Stimulated activated CD8-positive, alpha-beta memory T cell treated with anti-CD3 and anti-CD28 coated beads, Interleukin-7, amount 100 ng/mL, for 4 hours (primary cell): ENCODE measurements at places on chromosomes 7 and 10.

GRCh38 chr7:148356303-148356702, 234.3 kb upstream of the C7orf33 start:
- no peak for DNase-seq

DNA sequence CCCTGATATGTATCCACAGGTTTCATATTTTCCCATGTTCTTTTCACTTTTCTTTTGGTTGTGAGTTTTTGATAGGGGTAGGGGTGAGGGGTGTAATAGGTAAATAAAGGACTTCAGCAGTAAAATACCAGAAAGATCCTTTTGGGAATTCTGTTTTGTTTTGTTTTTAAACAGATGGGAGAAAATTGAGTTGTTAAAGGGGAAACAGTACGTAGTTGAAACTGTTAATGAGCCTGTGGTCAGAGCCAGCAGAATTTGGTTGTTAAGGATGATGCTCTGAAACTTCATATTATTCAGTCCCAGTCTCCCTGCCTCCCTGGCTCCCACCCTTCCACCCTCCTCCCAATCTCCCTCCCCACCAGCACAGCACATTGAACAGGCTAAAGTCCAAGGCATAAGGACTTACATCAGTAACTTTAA, 195.9 kb downstream of the CREB5 start:
- DNase-seq: no peak

GRCh38 chr7:71694665-71695064, 562.7 kb downstream of the GALNT17 start:
- no peak for DNase-seq

GRCh38 chr10:70958396-70958795, 70.0 kb upstream of the PCBD1 start:
- DNase-seq: no peak

GRCh38 chr7:21547501-21547900, 4.7 kb downstream of the DNAH11 start:
- DNase-seq: no peak

DNA sequence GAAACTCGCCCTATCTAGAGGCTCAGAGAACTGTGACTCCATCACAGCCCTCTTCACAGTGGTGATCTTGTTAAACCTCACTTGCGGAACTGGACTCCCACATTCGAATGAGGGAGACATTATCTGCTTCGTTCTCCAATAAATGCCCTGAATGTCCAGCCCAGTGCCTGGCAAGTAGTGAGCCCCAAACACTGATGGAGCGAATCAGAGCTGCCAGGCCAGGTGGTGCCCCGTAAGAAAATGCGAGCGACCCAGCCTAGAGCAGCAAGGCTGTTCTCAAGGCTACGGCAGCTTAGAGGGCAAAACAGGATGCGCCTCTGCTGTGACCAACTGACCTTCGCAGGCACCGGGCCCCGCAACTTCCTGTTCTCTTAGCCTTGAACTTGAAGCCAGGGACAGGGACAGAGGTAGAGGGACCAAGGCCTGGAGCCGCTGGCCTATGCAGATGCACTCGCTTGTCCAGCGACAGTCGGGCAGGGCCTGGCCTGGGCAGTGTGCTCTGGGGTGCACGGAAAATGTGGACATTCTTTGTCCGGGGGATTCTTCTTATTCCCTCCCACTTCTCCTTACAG, 217.6 kb downstream of the TCERG1L start:
- no peak for DNase-seq

DNA sequence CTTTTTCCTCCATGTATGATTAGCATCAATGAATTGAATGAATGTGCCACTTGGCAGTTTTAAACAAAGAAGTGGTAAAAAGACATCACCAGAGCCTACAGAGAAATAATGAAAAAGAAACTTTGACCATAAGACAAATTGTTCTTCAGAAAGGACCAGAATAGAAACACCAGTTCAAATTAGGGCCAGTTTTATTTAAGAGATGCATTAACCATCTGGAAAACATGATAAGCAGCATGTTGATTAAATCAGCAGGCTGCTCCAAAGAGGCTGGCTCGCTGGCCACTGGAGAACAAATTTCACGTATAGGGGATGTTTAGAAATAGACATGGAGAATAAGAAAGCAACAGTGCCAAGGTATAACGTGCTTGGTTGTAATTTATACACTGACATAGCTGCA, 242.3 kb upstream of the AOAH start:
- DNase-seq: no peak

GRCh38 chr10:52645187-52645758, 127.3 kb downstream of the MBL2 start:
- DNase-seq: no peak

DNA sequence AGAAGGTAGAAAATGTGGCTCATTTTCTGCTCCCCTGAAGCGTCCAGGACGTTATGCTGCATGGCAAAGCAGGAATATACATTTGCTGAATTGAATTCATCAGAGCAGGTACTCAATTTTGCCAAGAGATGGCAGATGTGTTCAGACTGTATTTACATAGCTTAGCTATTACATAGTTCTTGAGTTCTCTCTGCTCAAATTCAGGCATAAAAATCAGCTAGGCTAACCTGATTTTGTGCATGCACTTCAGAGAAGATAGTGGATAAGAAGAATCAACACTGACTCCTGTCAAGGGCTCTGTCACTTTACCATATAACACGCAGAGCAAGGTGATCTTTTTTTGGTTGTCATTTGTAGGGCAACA, 209.2 kb upstream of the FAM3C start:
- no peak for DNase-seq

- DNase-seq: no peak
These were observed 184.0 kb upstream of the RNF32 start for GRCh38 chr7:156456503-156457115.

DNA sequence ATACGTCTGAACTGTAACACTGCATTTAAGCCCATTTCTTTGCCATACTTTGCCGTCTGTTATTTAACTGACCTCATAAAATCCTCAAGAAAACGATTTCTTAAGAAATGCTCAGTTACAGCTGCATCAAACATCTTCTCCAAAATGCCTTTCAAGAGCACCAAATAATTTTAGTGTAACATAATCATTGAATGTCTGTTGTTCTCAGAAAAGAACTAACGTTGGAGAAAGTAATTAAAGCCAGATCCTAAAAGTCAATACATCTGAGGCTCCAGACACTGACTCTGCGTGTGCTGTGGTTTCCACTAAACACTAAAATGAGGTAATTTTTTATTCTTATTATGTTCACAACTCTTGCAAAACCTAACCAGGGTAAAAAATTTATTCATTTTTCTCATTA, 63.7 kb upstream of the LRRC17 start:
- no peak for DNase-seq

DNA sequence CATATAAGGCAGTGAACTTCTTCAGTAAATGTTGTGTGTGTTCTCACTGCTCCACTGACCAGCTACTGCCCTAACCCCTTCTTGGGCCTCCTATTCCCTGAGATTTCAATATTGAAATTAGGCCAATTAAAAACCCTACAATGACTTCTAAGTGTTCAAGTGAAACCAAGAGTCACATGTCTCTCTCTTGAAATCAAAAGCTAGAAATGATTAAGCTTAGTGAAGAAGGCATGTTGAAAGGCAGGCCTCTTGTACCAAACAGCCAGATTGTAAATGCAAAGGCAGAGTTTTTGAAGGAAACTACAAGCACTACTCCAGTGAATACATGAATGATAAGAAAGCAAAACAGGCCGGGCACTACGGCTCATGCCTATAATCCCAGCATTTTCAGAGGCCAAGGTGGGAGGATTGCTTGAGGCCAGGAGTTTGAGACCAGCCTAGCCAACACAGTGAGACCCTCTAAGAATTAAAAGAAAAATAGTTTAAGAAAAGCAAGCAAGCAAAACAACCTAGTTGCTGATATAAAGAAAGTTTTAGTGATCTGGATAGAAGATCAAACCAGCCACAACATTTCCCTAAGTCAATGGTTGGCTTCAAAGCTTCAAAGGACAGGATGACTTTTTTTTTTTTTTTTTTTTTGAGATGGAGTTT, 22.3 kb downstream of the BRAF start:
- no peak for DNase-seq

- DNase-seq: no peak
These were observed 55.1 kb downstream of the VCL start for GRCh38 chr10:74052994-74053393.

DNA sequence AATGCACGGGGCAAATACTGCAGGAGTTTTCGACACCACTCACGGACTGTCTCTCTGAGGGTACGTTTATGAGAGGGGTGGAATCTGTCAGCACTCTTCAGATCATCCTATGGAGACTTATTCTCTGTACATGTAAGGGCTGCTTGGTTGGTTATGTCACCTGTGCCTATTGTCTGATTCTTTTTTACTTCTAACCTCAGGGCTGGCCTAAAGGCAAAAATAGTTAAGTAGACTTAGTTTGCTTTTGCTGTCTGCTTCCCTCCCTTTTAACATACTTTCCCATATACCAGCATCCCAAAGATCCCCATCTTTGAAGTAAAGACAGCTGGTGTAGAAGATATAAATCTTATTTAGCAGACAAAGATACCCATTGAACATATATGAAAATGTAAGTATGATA, 105.9 kb downstream of the PRKG1 start:
- no peak for DNase-seq

DNA sequence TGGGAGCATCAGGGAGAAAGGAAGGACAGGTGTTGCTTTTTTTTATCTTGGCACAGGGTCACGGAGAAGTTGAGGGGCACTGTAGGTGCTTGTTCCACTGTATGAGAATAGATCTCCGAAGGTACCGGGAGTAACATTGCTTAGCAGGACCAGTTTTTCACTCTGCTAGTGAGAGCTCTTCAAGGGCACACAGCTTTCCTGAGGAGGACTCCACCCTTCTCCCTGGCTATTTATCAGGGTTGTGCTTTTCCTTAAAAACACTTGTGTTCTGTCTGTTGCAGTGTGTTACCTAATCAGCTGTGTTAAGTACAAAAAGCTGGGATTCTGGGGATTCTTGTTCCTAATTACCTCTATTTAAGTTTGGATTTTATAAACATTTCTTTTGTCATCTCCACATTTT, 160.5 kb downstream of the SND1 start:
- no peak for DNase-seq

DNA sequence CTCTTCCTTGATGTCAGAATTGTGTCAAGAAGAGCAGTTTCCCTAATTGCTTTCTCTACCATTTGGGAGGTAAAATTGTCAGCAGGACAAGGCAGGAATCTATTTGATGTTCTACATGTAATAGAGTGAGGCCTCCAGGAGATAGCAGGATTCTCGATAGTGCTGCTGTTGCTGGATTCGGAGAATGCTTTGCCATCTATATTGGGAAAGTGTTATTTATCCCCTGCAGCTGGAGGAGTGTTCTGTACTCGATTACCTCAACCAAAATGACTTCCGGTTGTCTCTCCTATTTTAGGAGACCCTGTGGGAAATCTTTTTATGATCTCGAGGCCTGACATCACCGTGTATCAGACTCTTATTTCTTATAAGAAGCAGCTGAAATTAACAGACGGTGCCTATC, 217.1 kb downstream of the TMEM178B start:
- no peak for DNase-seq

DNA sequence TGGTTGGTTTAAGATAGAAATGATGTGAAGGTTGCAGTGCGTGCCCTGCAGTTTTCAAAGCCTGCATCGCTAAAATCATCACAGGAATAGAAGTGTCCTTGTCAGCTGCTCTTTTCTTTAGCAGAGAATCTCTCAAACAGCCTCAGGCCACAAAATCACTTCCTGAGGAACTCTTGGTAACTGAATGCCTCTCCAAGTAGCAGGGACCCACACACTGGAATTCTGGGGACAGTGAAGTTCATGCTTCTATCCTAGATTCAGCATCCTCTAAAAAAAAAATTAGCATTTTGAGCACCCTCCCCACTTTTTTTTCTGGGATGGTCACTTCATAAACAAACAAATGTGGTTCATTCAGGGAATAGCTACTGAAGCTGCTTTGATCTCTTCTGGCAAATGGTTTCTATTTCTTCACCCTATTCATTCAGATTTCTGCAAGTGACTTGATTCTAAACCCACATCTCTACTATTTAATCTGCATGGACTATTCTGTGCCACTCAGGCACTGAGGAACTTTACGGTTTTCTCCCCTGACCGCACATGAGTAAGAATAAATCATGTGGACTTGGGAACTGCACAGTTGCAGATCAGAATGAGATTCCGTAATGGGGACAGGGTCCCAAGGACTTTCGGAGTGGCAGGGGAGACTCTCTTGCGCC, 306.9 kb downstream of the FRMD4A start:
- no peak for DNase-seq

DNA sequence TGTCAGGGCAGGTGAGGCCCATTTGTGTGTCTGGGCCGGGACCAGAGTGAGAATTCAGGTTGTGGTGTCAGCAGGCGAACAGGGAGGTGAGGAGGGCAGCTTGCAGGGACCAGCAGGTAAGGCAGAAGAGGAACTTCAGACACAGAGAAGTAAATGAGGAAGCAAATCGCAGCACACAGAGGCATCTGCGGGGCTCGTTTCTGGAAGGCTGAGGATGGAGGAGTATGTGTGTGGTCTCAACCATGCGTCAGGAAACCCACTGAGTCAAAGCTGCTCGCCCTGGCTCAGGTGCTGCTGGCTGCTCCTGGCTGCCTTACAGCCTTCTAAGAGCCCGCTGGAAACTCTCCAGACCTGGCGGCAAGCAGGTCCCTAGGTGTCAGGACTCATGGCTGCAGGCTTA, 26.9 kb upstream of the PITRM1 start:
- DNase-seq: no peak

DNA sequence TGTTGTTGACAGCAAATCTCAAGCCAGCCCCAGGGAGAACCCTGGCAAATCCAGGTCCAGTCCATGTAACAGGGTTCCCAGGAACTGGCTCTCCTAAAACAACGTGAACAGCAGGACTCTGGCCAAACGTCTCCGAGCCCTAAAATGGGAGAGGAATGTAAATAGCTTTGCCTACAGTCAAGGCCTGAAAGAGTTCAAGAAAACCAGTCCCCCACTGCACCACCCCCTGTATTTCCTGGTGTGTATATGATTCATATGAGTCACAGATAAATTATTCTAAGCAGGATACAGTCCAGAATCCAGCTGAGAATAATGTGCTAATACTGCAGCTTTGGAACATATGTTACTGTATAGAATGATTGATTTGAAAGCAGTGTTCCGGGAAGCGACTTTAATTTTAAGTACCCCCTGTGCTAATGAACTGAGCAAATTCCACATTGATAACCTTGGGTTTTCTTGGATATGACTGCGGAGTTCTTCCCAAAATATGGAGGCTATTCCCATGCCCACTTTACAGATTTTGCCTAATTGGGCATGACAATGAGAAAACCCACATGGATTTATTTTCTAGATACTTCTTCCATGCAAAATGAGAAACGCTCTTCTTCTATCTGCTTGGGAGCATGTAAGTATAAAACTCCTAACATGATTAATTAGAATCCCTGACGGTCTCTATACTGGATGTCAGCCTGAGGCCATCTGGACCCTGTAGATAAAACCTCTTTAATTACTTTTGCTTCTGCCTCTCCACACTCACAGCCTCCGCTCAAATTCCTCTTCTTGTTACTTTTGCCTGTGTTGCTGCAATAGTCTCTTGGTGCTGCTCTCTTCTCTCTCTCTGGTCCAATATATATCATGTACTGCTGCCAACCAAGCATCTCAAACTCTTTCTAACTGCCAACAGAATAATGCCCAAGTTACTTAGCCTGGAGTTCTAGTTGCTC, 50.2 kb downstream of the LAMB4 start:
- no peak for DNase-seq

- no peak for DNase-seq
These were observed 35.5 kb downstream of the SEMA3C start for GRCh38 chr7:80883154-80884025.
